Fibroblast of mammary gland (primary cell): ENCODE measurements at places on chromosomes 7 and 10.
A peak's percentile ranks its signal among the peaks of the same experiment; 100 is the strongest.

DNA sequence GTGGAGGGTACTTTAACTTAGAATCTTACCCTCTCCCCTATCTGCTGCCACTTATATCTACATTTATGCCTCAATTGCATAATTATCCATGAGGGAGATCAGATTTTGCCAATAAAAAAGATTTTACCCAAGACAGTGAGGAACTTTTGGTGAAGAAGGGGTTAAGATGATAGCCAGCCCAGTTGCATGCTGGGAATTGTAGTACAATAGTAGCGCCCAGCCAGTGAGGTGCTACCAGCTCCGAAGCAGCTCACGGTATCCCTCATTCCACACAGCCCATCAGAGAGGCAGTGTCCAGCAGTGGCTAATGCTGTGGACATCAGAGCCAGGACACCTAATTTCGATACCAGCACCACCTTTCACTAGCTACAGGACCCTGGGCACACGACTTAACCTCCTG lies 5.9 kb upstream of the LGI1 start:
- DNase-seq = peak; percentile 10

- DNase-seq = no peak
These were observed 14.7 kb downstream of the KCTD7 start for GRCh38 chr7:66643395-66643794.

DNA sequence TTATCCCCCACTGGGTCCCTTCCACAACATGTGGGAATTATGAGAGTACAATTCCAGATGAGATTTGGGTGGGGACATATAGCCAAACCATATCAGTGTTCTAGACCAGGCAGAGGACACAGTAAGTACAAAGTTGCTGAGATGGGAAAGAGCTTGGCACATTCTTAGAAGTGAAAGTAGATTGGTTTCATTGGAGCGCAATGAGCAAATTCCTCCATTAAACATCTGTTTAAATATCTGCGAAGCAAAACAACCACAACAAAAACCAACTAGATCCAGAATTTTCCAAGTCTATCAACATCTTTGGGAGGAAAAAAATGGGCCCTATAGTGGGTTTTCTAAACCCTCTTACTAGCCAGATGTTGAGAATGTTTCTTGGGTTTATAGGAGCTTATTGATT lies 80.0 kb upstream of the STEAP1B start:
- no peak for DNase-seq

DNA sequence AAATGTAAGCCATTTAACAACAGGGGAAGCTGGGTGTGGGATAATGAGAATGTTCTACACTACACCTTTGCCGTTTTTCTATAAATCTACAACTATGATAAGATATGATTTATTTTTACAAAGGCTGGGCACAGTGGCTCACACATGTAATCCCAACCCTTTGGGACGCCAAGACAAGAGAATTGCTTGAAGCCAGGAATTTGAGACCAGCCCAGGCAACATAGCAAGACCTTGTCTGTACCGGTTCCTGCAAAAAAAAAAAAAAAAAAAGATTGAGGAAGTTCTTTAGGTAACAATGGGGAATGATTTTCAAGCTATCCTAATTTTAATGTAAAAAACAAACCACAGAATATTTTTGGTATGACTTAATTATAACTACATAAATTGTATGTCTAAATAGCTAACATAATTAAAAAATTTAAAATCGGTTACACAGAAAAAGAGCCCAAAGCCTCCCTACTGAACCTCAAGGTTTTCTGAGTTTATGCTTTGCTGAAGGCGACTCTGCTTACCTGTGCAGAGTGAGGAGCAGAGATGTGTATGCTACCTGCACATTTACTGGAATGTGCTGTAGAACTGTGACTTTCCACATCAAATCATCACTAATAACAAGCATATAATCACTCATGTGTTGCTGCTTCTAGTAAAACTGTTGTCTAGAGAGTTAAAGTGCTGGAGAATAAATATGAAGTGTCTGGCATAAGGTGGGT lies 163.4 kb downstream of the ATE1 start:
- no peak for DNase-seq

- no peak for DNase-seq
These were observed 526.1 kb downstream of the LRMDA start for GRCh38 chr10:75957314-75958120.

GRCh38 chr10:107807836-107808235 lies 643.3 kb upstream of the SORCS1 start:
- no peak for DNase-seq

DNA sequence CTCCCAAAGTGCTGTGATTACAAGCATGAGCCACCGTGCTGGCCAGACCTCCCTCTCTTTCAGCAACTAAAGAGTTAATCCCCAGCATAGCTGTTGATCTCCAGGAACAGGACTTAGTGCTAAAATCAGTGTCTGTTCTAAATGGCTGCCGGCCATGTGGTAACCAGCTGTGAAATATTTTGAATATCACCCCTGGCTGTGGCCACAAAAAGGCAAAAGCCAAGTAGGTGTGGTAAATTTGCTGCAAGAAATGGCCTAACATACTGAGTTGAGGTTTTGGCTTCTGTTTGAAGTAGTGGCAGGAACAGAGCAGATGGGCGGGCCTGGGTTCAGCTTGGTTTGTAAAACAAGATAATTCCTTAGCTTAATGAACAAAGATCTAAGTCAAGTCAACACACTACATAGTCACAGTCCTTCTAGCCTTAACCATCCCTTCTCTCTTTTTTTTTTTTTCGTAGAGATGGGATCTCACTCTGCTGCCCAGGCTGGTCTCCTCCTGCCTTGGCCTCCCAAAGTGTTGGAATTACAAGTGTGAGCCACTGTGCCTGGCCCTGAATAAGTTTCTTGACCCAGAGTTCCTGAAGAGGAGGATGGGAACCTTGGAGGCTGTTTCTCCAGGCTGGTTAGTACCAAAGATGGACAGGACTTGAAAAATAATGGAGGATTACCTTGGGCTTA lies 22.7 kb upstream of the AGFG2 start:
- DNase-seq = peak; percentile 96

- DNase-seq = no peak
These were observed 303.9 kb downstream of the WDR37 start for GRCh38 chr10:1360011-1360557.

DNA sequence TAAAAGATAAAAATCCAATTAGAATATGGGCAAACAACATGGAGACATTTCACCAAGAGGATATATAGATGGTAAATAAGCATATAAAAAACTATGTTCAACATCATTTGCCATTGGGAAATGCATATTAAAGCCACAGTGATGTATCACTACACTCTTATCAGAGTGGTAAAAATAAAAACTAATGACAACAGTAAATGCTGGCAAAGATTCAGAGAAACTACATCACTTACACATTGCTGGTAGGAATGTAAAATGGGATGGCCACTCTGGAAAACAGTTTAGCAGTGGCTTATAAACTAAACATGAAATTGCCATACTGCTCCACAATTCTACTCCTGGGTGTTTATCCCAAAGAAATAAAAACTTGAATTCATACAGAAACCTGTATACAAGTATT lies 59.2 kb downstream of the CROT start:
- no peak for DNase-seq

DNA sequence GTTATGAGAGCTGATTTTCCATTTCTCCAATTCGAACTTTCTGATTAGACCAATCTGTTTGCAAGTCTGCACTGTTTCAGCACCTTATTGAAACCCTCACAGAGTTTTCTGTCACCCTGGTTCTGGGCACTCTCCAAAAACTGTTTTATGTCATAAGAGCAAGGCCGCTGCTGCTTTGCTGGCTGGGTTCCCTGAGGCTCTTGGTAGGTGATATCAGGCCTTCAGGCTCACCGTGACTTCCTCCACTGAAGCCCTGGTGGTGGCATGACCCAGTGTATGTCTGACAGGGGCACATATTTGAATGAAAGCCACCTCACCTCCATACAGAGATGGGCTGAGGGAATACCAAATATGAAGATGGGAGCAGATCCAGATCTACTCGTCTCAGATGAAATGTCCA lies 8.3 kb downstream of the RABGEF1 start:
- DNase-seq = no peak

- peak; percentile 17 for DNase-seq
These were observed 817.7 kb upstream of the IGFBP3 start for GRCh38 chr7:46738796-46739195.

DNA sequence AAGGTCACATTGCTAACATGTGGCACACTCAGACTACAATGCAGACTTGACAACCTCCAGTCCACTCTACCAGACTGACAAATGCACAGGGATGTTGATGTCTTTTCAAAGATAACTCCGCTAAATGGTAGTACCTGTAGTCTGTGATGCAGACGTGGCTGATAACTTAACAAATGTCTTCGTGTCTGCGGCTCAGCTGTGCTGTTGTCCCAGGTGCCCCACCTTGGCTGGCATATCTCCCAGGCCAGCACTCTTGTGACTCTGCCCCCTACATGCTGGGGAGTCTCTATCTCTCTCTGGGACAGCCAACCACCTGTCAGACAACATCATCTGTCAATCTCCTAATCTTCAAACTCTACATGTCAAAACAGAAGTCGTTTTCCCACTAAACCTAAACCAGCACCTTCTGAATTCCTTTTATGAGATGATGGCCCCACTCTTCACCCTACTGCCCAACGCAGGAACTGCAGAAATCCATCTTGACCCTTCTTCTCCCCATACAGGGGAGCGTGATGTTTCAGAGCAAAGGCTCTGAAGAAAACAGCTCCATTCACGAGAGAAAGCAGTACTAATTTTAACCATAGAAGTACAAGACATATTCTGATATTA lies 156.4 kb downstream of the USP6NL start:
- DNase-seq = no peak

DNA sequence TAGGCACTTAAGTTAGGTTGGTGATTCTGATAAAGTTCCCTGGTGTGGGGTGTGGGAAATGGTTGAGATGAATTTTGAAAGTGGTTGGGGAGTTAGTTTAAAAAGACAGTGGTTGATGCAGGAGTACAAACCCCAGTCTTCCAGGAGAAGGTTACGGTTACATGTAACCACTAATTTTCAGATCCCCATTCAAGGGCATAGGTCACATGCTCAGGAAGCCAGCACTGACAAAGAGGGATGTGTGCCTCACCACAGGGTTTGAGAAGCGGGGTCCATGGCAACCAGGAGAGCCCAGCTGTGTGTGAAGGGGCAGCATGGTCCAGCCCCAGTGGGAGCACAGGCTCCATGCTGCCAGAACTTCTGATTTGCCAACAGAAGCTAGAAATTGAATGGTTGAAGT lies 144.2 kb downstream of the MDFIC start:
- no peak for DNase-seq

DNA sequence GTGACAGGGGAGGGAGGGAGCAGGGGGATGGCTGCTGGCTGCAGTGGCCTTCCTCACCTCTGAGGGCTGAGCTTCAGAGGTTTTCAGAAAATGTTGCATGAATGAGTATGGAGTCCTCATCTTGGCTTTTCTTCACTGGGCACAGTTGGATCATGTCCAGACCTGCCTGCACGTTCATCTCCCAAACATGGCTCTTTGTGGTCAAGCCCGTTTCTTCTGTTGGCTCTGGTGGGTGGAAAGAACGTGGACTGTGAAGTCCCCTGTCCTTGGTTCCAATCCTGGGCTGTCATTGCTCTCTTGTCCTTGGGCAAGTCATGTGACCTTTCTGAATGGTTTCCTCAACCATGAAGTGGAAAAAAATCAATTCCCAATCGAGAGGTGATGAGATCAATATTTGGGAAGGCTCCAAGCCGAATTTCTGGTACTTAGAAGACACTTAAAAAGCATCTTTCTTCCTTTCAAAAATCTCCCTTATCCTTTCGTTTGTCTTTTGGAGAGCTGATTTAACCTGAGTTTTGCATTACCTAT lies 34.5 kb downstream of the TSPAN14 start:
- DNase-seq = no peak

DNA sequence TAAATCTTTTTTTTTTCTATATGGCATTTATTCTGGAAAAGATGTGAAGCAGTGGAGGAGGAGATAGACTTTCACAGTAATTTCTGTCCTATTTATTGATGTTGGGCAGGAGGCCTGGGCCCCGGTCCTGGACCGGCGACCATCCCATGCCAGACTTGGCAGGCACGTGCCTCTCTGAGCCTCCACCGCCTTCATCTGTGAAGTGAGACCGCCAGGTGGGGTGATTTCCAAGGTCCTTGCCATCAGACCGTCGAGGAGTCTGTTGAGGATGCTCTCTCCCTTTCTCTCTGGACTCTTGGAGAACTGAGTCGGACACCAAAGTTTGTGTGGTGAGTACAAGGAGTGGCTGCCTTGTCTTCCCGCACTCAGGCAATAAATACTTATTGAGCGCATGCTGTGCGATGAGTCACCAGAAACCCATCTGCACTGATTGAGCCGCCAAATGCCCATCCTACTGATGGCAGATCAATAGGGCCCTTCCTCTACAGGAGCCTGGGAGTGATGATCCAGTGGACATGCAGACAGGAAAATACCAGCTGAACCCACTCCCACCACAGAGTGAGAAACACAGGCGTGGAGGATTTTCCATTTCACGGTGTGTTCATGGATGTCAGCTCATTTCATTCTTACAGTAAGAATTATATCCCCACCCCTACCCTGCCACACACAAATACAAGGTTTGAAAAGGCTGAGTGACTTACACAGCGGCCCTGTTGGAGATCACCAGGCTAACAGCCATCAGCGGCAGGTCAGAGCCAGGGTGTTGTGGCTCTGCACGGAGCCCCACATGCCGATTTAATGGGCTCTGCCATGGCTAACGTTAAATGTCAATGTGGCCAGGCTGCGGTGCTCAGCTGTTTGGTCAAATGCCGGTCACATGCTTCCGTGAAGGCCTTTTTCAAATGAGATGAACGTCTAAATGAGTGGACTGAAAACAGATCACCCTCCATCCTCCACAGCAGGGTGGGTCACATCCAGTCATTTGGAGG lies 11.5 kb upstream of the PRKAG2 start:
- DNase-seq = no peak

DNA sequence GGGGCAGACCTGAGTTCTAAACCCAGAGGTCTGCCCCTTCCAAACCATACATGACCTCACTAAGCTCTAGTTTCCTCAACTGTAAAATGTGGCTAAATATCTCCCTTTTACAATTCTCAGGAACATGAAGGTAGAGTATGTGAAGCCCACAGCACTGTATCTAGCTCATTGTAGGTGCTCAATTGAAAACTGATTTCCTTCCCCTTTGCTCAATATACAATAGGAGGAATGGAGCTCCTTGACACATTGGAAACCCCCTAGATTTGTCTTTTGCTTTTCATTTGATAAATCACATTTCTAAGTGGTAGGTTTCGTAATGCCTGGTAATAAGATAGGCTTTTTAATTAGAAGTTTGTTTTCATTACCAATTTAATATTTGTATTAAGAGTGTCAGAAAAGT lies 153.3 kb downstream of the ARID5B start:
- no peak for DNase-seq

DNA sequence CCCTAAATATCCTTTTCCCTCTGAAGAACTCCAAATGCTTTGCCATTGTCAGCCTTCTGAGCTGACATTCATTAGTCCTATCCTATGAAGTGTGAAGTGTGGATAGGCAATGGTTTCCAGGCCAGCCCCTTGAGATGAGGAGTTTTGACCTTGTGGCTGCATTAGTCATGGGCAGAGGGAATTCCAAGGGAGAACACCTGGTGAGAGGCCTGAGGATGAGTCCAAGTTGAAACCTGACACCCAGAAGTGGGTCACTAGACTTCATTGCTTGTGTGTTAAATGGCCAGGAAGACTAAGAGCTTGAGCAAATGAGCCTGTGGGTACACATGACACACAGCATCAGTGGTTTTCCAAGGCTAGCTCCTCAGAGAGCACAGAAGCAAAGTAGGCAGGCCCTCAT lies 260.8 kb downstream of the SKAP2 start:
- DNase-seq = peak; percentile 52

- DNase-seq = peak; percentile 6
These were observed 12.3 kb downstream of the CNPY1 start for GRCh38 chr7:155533827-155534690.

GRCh38 chr7:1121886-1122831 lies 34.2 kb downstream of the GPER1 start:
- no peak for DNase-seq

GRCh38 chr7:57404967-57405421 lies 45.0 kb upstream of the ZNF716 start:
- no peak for DNase-seq
